Stimulated activated CD4-positive, alpha-beta T cell treated with anti-CD3 and anti-CD28 coated beads, Interleukin-12 subunit alpha, Interleukin-12 subunit beta, amount 100 ng/mL, for 4 hours (primary cell): ENCODE measurements at places on chromosomes 2 and 18.

GRCh38 chr2:161975062-161975812 is 98.8 kb downstream of the DPP4 start:
- DNase-seq = no peak

DNA sequence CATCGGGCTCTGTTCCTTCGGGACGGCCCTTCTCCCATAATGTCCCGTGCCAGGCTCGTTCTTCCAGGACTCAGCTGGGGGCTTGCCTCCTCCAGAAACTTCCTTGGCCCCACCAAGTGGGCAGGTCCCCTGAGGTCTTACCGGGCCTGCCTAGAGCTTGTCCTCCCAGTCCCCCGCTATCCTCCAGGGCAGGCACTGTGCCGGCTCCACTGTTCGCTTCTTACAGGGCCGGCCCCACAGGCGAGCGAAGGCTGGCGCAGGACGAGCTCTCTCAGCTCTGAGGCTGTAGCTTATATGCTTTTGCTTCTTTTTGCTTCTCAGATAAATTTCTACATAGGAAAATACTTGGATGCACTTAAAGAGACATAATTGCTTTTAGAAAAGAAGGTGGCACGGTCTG is 229.4 kb downstream of the TWIST2 start:
- DNase-seq = no peak

DNA sequence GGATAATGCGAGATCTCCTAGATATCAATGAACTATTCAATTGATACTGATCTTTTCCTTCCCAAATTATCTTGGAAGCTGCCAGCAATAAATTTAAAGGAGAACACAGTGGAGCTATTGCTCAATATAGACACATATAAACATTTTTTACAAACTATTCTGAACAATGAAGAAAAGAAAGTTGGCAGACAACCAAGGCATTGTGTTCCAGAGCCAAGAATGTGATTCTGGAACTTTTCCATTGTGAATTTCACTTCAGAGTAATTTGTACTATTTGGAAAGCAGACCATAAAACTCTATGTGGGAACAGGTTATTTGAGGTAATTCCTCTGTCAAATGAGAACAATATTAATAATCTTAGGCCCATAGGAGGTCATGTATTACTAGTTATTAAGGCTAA is 588.2 kb downstream of the IRS1 start:
- DNase-seq = no peak

- no peak for DNase-seq
Measured at GRCh38 chr2:206430452-206430851, 12.9 kb upstream of the ADAM23 start.

GRCh38 chr2:157459486-157459885 is 15.6 kb upstream of the CYTIP start:
- DNase-seq = no peak
